CD4-positive, alpha-beta T cell treated with Interleukin-17A for 1 hour (primary cell): ENCODE measurements at places on chromosomes 12 and 14.
A peak's percentile ranks its signal among the peaks of the same experiment; 100 is the strongest.

GRCh38 chr12:110591451-110592051 lies 8.4 kb upstream of the PPTC7 start:
- no peak for DNase-seq

DNA sequence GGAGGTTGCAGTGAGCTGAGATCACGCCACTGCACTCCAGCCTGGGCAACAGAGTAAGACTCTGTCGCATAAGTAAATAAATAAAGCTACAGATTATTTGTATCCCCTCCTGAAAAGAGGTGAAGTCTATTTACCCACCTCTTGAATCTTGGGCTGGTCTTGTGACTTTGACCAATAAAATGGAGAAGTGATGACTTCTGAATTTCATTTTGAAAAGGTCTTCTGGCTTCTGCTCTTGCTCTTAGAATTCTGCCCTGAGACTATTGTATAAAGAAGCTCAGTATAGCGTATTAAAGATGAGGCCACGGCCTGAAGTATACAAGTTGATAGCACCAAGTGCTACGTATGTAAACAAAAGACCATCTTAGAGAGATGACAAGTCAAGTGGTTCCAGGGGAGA lies 88.3 kb upstream of the AMN1 start:
- DNase-seq, result no peak

DNA sequence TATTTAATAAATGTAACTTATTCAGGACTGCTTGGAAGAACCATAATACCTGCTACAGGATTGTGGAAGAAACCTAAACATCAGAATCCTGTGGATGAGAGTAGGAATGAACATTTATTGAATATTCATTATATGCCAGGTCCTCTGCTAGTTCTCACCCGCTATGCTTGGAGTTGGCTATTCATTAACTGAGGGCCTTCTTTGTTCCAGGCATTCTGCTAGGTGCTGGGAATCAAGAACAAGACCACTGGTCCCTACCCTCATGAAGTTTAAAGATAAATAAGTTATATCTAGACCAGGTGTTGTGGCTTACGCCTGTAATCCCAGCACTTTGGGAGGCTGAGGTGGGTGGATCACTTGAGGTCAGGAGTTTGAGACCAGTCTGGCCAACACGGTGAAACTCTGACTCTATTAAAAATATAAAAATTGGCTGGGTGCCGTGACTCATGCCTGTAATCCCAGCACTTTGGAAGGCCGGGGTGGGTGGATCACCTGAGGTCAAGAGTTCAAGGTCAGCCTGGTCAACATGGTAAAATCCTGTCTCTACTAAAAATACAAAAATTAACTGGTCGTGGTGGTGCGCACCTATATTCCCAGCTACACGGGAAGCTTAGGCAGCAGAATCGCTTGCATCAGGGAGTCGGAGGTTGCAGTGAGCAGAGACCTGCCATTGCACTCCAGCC lies 3.8 kb upstream of the TULP3 start:
- no peak for DNase-seq

DNA sequence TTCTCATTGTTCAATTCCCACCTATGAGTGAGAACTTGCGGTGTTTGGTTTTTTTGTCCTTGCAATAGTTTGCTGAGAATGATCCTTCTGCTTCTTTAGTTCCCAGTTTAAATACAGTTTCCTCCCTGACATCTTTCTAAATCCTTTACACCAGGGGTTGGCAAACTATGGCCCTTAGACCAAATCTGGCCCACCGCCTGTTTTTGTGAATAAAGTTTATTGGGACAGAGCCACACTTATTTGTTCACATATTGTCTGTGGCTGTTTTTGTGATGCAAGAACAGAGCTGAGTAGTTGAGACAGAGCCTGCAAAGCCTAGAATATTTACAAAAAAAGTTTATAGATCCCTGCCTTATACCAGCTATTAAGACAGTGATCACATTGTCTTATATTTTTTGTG lies 53.7 kb downstream of the SERPINA10 start:
- no peak for DNase-seq

- no peak for DNase-seq
Observed at GRCh38 chr12:68297929-68298328, 34.2 kb downstream of the MDM1 start.

DNA sequence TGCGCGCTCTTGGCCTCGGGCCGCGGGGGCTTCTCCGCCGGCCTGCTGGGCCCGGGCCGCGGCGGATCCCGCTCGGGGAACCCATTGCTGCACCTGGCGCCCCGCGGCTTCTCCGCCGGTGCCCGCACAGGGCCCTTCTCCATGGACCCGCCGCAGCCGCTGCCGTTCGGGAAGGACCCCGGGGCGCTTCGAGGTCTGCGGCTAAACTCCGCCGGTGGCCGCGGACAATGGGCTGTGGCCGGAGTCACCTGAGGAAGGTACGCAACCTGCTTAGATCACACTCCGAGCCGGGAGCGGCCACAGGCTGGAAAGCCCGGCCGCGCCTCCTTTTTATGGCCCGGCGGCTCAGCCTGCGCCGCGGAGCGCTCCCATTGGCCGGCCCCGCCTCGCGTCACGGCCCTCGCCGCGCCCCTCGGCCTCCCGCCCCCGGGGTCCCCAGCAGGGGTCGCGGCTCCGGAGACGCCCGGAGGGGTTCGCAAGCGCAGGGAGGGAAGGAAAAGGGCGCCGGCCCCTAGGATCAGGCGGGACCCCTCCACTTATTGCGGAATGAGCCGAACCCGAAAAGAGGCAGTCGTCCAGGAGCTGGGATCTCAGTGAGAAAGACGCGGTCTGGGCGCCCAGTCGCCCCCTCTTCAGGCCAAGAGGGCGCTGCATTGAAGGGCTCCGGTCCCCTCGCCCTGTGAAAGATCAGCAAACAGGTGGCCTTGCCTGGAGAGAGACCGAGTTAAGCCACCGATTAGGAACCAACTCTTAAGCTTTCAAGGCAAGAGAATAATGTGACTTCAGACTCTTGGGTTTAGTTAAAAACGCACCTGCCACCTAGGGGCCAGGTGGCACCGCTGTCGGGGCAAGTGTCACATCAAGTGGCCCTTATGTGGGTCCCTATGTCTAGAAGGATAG lies at the start of gene GCH1:
Gene GCH1, minus strand, starts transcription at position 306 of the 900 bp plus-strand sequence. Its CDS starts 163 bp downstream, at position 143.
- DNase-seq, result peak; percentile 82

DNA sequence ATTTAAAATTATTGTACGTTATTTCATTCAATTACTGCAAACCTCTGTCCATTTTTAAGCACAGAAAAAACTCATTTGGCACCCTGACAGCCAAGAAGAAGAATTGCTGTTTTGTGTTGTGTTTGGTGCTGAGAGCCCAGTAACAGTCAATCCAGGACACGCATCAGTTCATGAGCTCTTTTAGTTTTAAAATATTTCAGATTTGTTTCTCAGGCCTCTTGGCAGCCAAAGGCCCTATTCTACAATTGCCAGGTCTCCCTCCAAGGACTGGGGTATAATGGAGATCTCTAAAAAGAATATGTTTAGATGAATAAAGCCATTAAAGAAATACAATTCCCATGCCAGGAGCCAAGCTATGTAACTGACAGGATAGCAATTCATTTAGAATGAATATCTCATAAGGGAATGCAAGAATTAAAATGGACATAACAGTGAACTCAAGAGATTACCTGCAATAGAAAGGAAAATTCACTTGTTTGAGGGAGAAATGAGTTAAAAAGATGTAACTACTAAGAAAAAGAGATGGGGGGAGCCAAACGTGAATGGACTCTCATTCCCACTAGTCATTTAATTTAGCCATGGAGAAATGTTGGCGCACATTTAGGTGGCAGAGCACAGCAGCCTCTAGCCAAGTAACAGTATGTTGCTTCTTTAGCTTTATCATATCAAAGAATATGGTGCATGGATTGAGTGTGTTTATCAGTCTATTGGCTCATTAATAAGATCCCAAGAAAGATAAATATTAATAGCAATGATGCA lies 140.6 kb upstream of the PELI2 start:
- DNase-seq, result no peak

DNA sequence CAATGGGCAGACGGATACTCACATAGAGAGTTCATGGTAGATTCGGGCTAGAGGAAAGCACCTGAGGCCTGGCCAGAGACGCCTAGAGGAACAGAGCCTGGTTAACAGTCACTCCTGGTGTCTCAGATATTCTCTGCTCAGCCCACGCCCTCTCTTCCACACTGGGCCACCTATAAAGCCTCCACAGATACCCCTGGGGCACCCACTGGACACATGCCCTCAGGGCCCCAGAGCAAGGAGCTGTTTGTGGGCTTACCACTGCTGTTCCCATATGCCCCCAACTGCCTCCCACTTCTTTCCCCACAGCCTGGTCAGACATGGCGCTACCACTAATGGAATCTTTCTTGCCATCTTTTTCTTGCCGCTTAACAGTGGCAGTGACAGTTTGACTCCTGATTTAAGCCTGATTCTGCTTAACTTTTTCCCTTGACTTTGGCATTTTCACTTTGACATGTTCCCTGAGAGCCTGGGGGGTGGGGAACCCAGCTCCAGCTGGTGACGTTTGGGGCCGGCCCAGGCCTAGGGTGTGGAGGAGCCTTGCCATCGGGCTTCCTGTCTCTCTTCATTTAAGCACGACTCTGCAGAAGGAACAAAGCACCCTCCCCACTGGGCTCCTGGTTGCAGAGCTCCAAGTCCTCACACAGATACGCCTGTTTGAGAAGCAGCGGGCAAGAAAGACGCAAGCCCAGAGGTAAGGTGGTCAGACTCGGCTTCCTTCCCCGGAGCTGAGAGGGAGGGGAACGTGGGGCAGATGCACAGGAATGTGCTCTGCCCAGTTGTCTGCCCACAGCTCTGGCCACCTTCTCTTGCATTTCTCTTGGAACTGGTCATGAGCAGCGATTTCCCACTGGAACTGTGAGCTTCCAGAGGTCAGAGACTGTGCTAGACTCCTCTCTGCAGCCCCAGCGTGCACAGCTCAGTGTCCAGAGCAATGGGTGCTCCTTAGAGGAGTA lies at the start of gene CD4:
Gene CD4, plus strand, starts transcription at position 557 of the 953 bp plus-strand sequence. CDS start 10,611 bp downstream, outside the sequence.
- peak; percentile 77 for DNase-seq

DNA sequence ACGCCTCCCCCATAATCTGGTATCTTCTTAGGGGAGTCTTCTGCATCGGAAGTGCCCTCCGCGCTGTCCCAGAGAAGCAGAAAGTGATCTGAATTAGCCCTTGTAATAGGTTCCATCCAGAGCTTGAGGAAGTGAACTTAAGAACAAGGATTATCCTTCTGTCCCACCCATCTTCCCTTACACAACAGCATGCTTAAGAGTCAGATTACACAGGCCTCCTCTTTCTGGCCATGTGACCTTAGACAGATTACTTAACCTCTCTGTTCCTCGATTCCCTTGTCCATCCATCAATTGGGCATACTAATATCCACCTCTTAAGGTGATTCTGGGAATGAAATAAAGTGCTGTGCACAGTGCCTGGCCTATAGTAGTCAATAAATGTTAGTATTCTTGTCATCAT lies 11.4 kb downstream of the CABP1 start:
- no peak for DNase-seq

DNA sequence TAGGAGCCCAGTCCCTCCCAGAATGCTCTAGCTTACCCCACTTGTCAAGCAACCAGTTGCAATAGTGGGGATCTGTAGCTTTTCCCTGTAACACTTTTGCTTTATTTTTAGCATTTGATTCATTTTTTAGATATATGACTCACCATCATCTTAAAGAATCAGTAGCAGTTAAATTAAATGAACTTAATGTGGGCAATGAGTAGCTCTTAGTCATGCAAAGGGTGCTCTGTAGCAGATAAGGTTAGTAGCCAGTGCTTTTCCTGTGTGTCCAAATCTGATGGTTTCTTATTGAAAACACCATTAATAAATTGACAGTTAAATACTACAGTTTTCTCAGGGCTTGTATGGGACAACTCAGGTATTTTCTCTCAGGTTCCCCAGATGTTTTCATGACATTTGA lies 311.8 kb downstream of the RERGL start:
- no peak for DNase-seq
